MCF 10A (cell line): ENCODE measurements at places on chromosomes 16 and 17. TPM values are rescaled to one million over a fixed set of nuclear protein-coding genes. Genes with fewer than 3 reads are reported as not detected.

GRCh38 chr16:57051696-57052228 is 40.6 kb upstream of the CPNE2 start:
- DNase-seq = no peak

DNA sequence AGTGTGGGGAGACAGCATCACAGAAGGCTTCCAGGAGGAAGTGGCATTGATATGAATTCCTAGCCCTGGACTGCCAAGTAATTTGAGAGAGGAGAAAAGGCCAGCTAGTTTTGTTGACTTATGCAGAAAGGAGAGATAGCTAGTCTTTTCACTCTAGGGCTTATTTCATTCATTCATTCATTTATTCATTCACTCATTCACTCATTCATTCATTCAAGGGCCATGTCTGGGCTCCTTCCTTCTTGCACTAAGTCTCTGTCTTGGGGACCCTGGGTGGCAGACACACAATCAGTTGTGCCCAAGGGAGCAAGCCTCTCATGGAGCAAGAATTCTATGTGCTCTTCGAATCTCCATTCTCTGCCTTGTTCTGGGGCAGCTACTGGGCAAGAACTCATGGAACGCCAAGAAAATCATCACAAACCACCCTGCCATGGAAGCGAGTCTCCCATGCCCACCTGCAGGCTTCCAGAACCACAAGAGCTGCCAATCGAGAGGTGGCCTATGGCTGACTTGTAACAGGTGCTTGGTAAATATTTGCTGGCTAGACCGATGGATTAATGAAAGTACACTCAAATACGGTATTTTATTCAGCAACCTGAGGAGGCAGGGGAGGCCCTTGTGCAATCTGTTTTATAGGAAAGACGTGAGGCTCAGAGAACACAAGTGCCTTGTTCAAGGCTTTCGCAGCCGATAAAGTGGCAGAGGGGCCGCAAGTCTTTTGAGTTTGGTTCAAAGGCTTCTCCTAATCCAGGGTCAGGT is 223.6 kb downstream of the XYLT1 start:
- no peak for DNase-seq

GRCh38 chr16:23072084-23072599 is 77.1 kb downstream of the USP31 start:
- peak; percentile 64 for DNase-seq

- no peak for DNase-seq
Observed at GRCh38 chr16:86794216-86794864, 216.0 kb downstream of the FOXL1 start.

HS3ST2 gene
- total RNA-seq = 0.14 and 0.17 TPM in 2 replicates

GRCh38 chr16:85087899-85088569 is 24.2 kb downstream of the CIBAR2 start:
- no peak for DNase-seq

DNA sequence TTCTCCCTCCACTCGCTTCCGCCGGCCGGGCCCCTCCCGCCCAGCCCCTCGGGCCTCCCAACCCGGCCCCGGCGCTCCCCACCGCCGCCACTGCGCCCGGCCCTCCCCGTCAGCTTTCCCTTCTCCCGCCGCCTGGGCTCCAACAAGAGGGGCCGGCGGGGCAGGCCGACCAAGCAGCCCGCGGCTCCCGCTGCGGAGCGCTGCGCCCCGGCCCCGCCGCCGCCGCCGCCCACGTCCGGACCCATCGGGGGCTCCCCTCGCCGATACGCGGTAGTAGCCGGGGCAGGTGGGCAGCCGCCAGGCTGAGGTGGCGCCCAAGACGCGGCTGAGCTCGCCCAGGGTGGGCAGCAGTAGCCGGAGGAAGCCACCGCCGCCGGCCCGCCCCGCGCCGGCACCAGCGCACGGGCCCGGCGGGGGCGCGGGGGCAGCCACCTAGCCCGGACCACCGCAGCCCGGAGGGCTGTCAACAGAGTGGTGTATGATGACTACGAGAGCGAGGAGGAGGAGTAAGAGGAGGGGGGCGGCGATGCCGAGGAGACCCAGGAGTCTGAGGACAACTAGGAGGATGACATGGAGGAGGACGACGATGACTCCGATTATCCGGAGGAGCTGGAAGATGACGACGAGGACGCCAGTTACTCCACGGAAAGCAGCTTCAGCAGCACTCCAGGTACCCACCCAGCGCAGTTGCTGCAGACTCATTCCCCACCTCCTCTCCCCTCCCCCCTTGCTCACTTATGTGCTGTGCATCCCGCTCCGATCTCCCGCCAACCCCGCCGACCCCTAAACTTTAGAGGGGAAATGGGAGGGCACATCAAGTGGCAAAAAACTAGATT is 498 bp downstream of the LRRC37B start:
- DNase-seq = peak; percentile 26

NPIPB6 gene
- 1.6 and 2.1 TPM in 2 replicates for total RNA-seq

GRCh38 chr17:42456223-42457106 is 2.2 kb upstream of the ATP6V0A1 start:
- peak; percentile 70 for DNase-seq

DNA sequence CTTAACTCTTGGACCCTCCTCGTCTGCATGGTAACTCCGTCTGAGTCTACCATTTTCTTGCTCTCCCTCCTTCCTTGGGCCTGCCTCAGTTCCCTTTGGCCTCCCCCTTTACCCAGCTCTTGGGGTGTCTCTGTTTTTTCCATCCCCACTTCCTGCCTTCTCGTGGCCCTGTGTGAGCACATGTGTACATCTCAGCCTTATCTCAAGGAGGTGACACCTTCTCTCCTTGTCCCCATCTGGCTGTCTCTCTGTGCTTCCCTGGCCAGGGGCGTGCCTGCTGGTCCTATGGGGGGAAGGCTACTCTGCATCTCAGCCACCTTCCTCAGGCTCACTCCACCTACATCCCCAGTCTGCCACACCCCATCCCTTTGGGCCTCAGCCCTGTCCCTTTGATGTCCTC is 6.6 kb downstream of the CTF1 start:
- DNase-seq = no peak

DNA sequence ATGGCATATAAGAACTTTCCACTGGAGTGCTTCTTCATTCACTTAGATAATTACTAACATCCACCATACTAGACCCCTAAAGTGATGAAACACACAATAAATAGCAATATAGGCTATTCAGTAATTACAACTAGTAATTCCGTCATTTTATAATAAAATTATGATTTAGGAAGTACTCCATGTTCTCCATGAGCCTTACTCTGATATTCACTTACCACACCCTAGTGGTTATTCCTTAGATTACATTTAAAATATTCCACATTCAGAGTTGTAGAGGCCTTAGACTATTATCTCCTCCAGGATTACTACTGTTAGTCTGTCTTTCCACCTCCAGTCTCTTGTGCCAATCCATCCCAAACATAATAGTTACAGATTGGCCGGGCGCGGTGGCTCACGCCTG is 62.4 kb downstream of the STH start:
- DNase-seq = peak; percentile 14

SBK1 gene
- total RNA-seq = 0.14 and 0.25 TPM in 2 replicates

ANKRD40CL gene
- not detected in 2 replicates for total RNA-seq

HELZ gene
- 56.7 and 71.7 TPM in 2 replicates for total RNA-seq
